ENCODE measurements at places on chromosomes 16 and 17.

- H3K36me3 ChIP-seq, result no peaks in the 10 kb centered on the region
- DNase-seq, result no peak
- H3K4me3 ChIP-seq, result no peak overlapping the region
- no peak overlapping the region for H3K27ac ChIP-seq
- H3K4me1 ChIP-seq, result peaks cover 12% of the 10 kb centered on the region
These were observed 73.6 kb downstream of the METRNL start for GRCh38 chr17:83152745-83153611.

- H3K36me3 ChIP-seq, result peaks cover 26% of the 10 kb centered on the region
- no peaks in the 10 kb centered on the region for H3K4me1 ChIP-seq
- DNase-seq, result no peak
These were observed 484.6 kb downstream of the KIF2B start for GRCh38 chr17:54307351-54307750.

GRCh38 chr16:66578651-66579531, at the start of gene CMTM2:
TSS of gene CMTM2 (plus strand) at chr16:66579463. CDS start at chr16:66579608, 145 bp downstream.
- peaks cover 27% of the 10 kb centered on the region for H3K4me1 ChIP-seq
- no peak within 1 kb of the TSS for H3K27ac ChIP-seq
- no peaks in the 10 kb centered on the region for H3K36me3 ChIP-seq
- H3K27me3 ChIP-seq, result peaks cover 49% of the 10 kb centered on the region

DNA sequence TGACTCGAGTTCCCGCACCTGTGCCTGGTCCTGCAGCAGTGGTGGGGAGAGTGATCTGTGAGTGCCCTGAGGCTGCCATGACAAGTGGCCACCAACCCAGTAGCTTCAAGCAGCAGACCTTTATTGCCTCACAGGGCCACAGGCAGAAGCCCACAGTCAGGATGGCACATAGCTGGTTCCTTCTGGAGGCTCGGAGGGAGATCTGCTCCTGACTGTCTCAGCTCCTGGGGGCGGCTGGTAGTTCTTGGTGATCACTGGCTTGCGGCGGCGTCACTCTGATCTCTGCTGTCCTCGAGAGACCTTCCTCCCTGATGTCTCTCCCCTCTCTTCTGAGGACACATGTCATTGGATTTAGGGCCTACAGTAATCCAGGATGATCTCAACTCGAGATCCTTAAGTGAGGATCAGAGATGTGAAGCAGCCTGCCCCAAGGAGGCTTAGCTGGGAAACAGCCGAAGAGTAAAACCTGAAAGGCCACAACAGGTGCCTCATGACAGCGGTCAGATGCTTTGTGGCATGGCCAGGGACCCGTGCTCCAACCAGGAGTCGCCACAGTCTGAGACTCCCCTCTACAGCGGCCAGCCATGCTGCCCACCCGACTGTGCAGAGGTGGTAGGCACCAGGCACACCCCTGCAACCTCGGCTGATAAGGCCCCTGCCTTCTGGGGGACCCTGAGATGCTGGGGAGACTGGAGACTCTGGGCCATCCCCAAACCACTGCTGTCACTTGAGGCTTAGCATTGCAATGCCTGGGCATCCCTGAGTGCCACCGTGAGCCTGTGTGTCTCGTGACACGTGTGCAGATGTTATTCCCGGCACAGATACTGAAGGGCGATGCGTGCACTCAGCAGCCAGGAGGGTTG, 30.0 kb upstream of the SLC38A10 start:
- H3K4me3 ChIP-seq, result no peak overlapping the region
- H3K27me3 ChIP-seq, result no peaks in the 10 kb centered on the region
- H3K36me3 ChIP-seq, result no peaks in the 10 kb centered on the region
- no peak overlapping the region for H3K27ac ChIP-seq
- DNase-seq, result no peak
- peaks cover 12% of the 10 kb centered on the region for H3K4me1 ChIP-seq

DNA sequence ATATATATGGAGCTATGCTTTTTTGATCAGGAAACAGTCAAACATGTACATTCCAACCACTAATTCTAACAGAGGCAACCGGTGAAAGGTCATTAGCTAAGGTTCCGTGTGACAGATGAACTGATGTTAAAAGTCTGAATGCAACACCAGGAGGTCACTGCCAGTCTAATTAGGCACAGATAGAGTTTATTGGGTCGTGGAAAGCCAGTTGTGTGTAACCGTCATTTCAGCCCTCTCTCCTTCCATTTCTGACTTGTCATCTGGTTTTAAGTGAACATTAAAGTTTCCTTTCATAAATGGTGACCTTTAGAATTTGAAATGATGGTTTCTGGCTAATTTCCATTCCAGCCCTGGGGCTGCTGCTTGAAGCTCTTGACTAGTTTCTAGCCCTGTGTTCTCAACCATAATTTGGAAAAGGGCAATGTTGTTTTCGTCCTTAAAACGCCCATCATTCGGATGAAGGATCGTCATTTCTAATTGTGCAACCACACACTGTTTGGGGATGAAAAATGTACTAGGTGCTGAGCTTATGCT, 23.9 kb downstream of the CACNG3 start:
- no peak overlapping the region for H3K27ac ChIP-seq
- no peaks in the 10 kb centered on the region for H3K4me1 ChIP-seq
- peaks cover 4% of the 10 kb centered on the region for H3K36me3 ChIP-seq
- no peak for DNase-seq

All from WTC11 (cell line).